ENCODE measurements at places on chromosomes 6 and 20.
A peak's percentile ranks its signal among the peaks of the same experiment; 100 is the strongest.

GRCh38 chr6:42075159-42075838 is 25.0 kb downstream of the TAF8 start:
- peak; percentile 77 for DNase-seq

DNA sequence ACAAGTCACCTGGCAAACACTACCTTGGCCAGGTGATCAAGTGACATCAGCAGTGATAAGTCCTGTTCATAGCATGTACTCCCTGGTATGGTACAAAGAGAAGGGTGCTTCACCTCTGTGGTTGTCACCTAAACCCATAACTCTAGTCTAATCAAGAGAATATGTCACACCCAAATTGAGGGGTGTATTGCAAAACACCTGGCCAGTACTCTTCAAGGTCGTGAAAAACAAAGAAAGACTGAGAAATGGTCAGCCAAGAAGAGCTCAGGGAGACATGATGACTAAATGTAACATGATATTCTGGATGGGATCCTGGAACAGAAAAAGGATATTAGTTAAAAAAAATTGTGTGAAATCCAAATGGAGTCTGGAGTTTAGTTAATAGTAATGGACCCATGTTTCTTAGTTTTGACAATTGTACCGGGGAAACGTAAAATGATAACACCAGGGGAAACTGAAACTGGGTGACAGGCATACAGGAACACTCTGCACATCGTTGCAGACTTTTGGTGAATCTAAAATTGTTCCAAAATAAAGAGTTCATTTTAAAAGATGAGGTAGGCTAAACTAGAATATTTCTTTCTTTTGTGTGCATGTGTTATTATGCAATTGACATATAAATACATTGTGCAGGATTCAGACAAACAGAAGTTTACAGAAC is 262.0 kb downstream of the CDC5L start:
- no peak for DNase-seq

- no peak for DNase-seq
Observed at GRCh38 chr6:162242915-162243314, 484.7 kb downstream of the PRKN start.

DNA sequence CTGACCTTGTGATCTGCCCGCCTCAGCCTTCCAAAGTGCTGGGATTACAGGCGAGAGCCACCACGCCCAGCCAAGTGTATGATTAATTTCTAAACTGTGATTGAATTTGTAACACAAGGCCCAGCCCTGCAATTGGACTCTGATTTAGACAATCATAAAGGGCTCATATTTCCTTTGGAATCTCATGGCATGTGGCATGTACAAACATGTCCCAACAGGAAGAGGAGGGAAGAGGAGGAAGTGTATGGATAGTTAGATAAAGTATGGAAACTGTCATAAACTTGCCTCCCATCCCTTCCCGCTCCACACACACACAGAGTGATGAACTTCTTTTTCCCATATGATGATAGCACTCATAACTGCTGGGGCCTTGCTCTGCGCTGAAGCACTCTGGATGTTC is 27.2 kb upstream of the QKI start:
- DNase-seq = no peak
